Hematopoietic multipotent progenitor cell treated with erythropoietin and hydrocortisone succinate and interleukin-3 and kit ligand, for 17 days (in vitro differentiated cells): ENCODE measurements at places on chromosomes 5 and 9.

DNA sequence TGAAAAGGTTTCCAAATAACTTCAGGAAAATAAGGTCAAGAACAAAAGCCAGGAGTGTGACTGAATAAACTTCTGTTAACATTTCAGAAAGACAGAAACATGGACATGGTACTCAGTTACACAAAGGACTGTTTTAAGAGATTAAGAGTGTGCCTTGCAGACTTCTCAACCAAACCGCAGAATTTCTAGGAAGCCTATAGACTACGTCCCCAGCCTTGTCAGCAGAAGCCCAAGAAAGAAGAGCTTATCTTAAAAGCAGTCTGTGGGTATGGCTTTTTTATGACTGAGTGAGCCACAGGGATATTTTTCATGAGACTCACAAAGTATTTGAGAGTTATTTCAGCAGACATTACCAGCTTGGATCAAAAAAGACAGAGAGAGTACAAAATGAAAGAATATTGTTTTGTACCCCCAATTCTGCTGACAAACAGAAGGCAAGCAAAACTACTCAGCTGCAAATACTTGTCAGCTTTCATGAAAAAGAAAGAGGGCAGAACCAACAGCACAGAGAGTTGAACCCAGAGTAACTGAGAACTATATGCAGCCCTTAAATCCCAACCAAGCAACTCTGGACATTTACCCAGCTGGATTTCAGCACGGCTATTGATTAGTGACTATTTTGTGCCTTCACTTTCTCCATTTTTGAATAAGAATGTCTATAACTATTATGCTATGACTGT is 711.0 kb upstream of the CTNND2 start:
- DNase-seq = no peak

GRCh38 chr5:169299663-169300467 is 1.1 kb downstream of the SLIT3 start:
- DNase-seq = no peak

DNA sequence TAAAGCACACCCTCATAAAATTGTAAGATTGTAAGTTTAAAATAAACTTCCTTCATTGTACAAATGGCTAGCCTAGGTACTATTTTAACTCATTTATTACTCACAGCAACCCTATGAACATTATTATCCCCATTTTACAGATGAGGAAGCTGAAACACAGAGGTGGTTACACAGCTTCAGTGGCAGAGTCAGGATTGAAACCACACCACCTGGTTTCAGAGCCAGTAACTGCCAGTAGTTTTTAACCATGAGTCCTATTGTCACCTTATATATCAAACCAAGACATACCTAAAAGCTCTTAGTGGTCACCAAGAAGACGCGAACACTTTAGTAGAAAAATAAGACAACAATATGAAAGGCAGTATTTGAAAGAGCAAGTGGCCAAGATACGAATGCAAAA is 16.1 kb downstream of the SH3GL2 start:
- no peak for DNase-seq

- no peak for DNase-seq
Measured at GRCh38 chr5:168348084-168348414, 56.6 kb downstream of the WWC1 start.

DNA sequence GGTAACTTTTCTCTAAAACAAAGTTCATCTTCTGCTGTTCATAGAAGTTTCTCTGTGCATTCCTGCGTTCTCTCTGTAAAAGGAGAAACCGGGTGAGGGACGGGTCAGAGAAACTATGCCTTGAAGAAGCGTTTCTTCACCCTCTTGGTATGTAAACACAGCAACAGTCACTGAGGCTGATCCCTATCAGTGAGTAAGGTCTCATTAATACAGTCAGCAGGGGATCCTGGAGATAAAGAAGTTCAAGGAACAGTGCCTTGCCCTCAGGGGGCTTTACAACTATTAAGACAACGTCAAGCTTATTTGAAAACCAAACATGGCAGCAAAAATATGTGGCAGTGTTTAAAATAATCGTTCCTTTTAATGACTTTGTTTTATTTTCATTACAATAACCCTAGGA is 202.9 kb upstream of the IL12B start:
- no peak for DNase-seq

DNA sequence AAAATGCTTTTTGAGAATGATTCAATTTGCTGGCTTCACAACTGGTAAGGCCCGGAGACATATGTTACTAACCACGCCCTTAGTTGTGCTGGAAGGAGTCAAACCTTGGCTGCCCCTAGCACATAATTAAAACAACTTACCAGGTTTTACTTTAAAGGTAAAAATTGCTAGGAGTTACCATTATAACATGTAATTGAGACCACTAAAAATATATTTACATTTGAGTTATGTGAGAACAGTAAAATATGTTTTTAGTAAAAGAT is 435.6 kb upstream of the CDH9 start:
- peak; percentile 4 for DNase-seq

DNA sequence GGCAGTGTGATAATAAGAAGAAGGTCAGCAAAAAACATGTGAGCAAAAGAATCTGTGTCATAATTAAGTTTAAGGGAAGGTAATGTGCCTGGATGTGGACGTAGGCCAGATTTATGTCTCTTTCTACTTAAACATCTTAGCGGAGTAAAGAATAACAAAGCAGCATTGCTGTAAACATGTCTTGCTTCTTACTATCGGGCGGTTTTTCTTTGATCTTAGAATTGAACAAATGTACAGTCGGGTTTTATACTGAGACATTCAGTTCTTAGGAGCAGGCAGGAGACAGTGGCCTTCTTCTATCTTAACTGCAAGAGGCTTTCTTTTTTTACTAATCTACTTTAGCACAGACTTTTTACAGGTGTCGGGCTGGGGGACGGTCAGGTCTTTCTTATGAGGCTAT is 40.4 kb upstream of the FLT4 start:
- DNase-seq = no peak

DNA sequence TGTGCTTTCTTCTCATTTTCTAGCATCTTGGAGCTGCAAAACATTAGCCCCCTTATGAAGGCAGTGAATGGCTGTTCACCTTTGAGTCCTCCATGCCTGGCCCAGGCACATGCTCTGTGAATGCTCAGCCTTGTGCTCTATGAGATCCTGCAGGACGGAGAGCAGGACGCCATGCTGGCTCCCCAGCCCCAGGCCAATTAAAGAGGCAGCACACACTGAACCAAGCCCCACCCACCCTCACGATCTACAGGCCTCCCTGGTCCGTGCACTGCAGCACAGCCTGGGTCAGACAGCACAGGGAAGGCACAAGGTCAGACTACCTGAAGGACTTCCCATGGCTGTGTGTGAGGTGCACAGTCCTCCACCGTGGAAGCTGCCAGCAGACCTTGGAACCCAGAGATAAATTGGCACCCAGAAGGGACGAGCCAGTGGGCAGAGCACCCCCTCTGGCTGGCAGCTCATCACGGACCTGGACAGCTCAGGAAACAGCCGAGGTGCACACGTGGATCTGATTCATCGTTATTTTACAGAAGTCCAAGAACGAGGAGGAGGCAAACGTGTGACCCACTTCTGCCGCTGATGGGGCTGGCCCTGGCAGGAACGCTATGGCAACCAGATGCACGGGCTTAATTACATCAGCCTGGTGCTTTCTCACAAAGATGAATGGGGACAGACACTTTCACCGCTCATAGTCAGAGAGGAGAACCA is 59.5 kb downstream of the OLFM1 start:
- DNase-seq = no peak

DNA sequence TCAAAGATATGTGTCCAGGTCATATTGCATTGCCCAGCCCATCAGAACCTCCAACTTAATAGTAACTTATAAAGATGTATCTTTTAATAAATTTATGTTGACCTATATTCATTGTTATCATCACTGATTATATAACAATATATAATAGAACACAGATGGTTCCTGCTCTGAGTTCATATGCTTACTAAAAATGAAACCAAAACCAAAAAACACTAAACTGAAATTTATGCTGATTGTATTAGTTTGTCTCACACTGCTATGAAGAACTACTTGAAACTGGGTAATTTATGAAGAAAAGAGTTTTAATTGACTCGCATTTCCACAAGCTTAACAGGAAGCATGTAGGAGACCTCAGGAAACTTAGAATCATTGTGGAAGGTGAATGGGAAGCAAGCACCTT is 462.5 kb upstream of the TYRP1 start:
- no peak for DNase-seq

- no peak for DNase-seq
Measured at GRCh38 chr5:39598661-39599248, 174.0 kb upstream of the DAB2 start.

DNA sequence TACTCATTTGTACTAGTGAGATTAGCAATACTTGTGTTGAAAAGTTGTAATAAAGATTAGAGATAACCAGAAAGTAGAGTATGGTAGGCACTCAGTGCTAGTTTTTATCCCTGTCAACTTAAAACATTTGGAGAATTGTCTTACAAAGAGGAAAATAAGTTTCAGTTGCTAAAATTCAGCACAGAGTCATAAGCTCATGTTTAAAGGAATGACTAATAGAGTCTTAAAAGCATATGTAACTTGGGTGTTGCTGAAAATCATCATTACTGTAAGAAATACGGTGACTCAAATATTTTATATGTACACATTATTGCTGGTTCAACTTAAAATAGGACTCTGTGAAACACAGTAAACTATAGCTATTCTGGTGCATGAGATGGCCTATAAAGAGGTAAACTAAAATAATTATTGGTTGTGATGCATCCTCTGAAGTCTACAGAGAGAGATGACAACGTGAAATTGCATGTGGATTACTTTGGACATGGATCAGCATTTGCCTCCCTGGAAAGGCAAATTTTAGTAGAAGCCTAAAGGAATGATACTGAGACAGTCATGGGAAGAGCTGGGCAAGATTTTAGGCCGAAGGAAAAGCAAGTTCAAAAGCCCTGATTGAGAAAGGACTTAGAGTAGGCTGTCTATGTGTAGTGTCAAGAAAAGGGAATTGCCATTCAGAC is 34.6 kb downstream of the SGCD start:
- DNase-seq = no peak

- peak; percentile 5 for DNase-seq
Measured at GRCh38 chr5:39578887-39579497, 154.2 kb upstream of the DAB2 start.

DNA sequence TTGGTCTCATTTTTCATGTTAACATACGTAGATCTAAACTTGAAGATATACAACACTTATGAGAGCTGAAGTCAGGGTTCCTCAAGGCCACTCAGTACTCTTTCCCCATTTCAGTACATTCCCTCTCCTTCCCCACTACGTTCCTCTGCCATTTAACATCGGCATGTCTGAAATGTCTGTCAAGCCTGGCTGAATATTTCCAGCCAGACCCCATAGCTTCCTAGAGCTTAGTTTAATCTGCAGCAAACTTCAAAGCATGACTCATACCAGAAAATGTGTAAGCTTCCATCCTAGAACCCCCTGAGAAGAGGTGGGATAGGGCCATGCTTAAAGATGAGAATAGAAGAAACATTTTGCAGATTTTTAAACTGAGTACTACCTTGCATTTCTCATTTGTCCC is 6.2 kb downstream of the GZMA start:
- no peak for DNase-seq

GRCh38 chr9:126470241-126470993 is 143.3 kb upstream of the LMX1B start:
- no peak for DNase-seq

GRCh38 chr5:109597893-109598292 is 91.8 kb upstream of the MAN2A1 start:
- DNase-seq = no peak

DNA sequence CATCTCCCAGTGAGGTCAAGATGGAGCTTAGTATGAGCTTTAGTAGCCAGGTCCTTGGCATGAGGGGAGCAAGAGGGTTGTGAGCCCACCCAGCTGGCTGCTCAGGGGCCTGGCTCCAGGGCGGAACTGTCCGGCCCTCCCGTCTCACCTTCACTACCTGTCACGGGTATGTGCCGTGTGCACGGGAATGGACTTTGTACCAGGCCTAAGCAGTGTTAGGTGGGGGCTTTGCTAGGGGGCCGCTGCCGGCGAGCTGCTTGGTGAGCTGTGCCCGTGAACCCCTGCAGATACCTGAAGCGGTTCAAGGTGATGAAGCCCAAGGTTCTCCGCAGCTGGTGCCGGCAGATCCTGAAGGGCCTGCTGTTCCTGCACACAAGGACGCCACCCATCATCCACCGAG is 46.7 kb downstream of the WNK2 start:
- DNase-seq = no peak

- no peak for DNase-seq
Measured at GRCh38 chr5:123722451-123722850, 210.5 kb downstream of the CSNK1G3 start.

- DNase-seq = no peak
Measured at GRCh38 chr5:90557871-90558270, 726 bp upstream of the ADGRV1 start.

GRCh38 chr5:155794795-155795194 is 532.2 kb upstream of the SGCD start:
- DNase-seq = no peak

DNA sequence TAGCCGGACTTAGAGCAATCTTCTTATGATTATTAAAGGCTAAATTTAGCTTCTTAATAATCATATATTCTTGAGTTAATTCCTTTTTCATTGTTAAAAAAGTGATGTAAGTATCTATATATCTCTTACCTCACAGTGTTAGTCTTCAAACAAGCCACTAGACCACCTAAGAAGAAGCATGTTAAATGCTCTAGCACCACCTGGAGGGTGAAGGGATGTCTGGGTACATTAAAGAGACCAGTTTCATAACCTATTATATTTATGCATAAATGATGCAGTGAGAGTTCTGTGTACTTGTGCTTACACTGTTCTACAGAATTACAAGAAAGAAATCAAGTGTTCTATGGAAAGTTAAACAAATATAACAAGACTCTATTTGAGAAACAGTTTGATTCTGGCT is 55.9 kb upstream of the SLCO6A1 start:
- no peak for DNase-seq

DNA sequence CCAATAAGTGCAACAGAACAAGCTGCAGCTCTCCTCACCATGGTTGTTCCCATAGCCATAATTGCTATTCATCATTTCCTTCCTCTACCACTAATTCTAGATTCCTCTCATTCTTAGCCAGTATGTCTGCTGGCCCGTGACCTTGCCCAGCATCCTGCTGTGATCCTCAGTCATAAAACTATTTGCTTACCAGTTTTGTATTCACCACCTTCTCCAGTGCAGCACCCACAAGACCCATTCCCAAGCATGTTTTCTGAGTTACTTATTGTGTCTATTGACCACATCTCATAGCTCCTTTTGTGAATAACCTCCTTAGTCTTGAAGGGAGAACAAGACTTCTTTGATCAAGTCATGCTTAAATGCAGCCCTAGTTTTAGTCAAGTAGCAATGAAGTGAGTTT is 488.0 kb upstream of the CTNND2 start:
- no peak for DNase-seq

DNA sequence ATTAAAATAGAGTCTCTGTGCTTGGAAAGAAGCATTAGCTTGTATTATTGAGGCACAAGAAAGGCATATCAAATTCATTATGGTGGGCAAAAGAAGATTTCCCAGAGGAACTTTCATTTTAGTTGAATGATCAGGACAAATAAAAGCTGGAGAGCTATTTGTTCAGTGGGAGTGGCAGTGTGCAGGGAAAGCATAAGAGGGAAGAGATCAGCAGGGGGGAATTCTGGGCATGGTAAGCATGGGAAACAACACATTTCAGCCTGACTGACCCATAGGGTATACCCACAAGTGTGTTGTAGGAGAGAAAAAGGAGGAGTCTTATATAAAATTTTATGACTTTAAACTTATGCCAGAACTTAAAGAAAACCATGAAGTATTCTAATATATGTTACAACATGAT is 167.7 kb upstream of the RASA1 start:
- DNase-seq = no peak
